Stimulated activated CD4-positive, alpha-beta T cell treated with anti-CD3 and anti-CD28 coated beads, TNF-alpha, amount 100 ng/mL, for 48 hours (primary cell): ENCODE measurements at places on chromosomes 16 and 17.

- no peak for DNase-seq
Observed at GRCh38 chr17:55318715-55319487, 54.1 kb downstream of the HLF start.

- DNase-seq = no peak
Observed at GRCh38 chr16:799111-799947, 1.2 kb downstream of the GNG13 start.

DNA sequence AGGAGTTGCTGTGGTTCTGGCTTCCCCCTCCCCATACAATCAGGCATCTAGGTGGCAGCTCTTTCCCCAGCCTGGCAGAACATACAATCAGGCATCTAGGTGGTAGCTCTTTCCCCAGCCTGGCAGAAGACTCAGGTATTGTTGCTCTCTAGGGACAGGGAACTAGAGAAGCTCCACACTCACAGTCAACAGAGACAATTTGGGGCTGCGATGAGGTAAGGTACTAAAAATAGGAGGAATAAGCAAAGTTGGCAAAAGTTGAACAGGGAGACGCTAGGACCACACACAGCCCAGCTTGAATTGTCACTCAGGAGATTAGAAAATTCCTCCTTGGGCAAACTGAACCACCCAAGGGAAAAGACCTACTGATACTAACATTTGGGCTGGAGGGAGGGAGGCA is 315.5 kb upstream of the CDH5 start:
- no peak for DNase-seq

DNA sequence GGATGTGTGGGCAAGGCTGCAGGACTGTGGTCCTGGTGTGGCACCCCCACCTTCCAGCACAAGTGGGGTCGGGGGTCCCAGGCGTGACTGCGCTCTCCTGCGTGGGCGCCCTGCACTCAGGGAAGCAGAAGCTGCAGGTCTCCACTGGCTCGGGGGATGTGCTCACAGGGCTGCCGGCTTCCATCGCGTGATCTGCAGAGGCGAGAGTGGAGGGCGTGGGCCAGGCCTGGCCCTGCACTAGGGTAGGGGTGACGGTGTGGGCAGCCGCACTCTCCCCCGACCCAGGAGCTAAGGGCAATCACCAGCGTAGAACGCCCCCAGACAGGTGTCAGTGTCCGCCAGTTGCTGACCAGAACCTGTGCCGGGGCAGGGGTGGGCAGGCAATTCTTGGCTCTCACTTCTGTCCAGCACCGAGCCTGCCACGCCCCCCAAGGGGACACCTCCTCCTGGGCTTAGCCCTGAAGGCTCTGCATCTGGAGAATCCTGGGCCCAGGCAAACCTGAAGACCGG is 32.3 kb downstream of the TNFRSF13B start:
- DNase-seq = no peak

DNA sequence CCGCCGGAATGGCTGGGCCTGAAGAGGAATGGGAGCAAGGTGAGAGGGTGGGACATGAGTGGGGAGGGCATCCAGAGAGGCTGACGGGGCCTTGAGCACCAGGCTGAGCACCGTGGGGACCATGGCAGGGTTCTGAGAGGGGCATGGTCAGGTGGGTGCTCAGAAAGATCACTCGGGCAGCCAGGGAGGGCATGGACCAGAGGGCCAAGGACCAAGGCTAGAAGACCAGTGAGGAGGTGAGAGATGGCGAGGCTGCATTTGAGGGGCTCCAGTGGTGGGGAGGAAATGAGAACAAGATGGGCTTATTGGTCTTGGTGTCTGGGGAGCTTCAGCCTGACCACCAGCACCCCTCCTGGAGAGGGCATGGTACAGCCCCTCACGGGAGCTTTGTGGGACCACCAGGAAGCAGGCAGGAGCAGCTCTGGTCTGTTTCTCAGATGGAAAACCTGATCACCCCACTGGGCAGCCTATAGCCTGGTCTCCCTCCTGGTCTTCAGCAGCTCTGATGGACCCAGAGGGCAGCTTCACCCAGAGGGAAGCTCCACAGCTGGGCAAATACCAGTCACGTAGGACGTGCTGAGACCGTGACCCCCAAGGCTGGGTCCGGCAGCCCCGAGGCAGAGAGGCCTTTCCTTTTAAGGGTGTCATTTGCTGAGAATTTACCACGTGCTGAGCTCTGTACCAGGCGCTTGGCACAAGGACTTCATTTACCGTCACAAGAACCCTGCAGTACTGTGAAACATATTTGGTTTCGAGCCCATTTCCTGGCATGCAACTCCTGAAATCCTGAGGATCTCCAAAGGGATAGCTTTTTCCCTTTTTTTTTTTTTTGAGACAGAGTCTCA is 11.4 kb upstream of the NCBP3 start:
- no peak for DNase-seq

DNA sequence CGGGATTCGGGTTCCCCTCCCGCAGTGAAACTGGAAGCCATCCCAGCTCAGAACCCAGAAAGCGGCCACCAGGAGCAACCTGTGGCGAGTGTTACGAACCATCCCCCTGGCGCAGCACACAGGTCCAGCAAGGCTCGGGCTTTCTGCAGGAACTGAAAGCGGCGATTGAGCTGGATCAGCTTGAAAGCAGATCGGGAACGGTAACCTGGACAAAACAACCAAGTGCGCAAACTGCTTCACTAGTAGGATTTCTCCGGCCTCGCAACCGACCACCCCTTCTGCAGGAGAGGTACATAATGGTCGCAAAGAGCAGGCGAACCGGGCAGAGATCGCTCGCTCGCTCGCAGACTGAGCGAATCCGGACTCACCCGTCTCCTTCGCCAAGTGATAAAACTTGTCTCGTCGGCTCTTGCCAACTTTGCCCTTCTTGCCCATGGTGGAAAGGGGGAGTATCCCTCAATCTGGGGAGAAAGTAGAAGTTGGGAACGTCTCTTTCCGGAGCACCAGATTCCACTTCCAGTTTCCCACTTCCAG is 696 bp upstream of the PSMC5 start:
- DNase-seq = no peak

DNA sequence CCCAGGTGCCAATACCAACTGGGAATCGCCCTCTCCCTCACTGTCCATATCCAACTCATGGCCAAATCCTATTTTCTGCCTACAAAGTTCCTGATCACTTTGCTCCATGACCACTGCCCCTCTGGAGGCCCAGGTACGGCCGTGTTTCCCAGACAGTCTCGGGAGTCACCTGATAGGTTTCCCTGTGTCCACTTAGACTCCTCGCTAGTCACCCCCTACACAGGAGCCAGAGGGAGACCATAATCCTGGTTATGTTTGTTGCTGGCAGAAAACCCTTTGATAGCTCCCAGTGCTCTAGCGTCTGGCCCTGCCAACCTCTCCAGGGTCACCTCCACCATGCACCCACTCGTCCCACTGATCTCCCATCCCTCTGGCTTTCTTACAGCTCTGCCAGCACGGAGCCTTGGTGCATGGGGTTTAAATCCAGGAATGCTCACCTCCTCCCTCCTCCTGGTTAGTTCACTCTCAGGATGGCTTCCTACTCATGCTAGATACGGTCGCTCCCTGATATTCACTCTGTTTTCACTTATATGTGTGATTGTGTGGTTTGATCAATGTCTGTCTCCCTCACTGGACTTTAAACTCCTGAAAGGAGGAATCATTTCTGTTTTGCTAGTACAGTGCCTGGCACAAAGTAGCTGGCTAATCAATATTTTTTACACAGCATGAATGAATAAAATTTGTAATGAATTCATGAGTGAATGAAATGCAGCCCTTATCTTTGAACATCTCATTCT is 7.5 kb upstream of the CALB2 start:
- no peak for DNase-seq

DNA sequence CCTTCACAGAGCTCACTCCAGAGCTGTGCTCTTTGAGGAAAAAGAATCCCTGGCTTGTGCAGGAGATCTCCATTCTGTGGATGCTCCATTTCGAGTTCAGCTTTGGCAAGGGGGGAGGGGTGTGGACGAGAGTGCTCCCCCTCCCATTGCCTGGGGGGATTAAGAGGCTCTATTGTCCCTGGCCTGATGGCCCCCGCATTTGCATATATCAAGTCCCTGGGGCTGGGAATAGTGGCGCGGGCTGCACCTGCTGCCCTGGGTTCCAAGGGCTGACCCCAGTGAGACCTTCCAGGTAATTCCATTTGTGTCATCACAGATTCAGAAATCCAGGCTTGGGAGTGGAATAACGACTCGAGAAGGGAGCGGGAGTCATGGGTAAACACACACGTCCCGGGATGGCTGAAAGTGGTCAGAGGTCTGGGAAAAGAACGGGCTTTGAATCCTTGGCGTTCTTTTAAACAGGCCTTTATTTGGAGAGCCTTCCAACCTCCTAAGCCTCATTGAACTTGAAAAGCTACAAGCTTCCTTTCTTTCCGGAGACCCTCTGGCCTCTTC is 479.3 kb downstream of the HS3ST3B1 start:
- no peak for DNase-seq

DNA sequence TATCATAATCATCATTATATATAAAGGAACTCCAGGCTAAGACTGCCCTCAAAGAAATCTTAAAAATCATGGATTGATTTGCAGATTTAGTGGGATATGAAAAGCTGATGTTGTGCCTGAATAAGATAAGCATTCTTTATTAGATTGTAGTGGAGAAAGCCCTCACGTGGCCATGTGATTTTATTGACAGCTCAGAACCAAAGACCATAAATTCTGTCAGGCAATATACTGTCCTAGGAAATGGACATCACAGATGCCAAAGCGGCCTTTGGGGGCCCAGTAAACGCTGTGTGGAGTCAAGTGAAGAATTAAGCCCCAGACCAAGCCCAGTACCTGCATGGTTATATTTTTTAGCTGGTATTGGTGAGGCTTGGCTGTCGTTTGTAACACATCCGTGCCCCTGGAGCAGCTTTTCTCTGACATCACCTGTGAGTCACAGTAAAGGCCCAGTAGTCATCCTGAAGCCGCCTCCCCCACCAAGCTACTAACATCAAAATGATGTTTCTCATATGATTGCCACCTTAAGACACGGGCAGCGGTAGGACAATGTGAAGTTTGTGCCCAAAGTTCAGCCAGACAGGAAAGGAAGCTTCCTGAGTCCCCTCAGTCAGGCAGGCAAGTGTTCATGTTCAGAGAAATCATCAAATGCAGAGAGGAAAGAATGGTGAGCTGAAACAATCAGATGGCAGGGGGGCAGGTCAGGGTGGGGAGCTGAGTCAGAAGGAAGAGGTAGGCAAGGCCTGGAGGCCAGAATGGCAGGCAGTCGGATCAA is 209.4 kb downstream of the IRX3 start:
- no peak for DNase-seq

DNA sequence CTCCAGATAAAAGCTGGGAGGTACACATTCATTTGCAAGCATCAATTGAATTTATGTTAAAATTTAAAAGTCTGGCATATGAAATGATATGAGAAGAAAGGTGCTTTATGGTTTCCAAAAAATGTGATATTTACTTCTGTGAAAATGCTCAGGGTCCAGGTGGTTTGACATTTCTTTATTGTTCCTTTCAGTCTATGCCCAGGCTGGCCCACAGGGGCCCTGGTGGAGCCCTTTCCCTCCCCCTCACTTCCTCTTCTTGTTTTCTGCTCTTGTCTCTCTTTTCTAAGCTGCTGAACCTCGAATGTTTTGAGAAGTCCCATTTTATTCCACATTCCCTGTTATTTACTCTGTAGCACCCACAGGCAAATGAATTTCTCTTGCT is 127.8 kb downstream of the HS3ST3B1 start:
- no peak for DNase-seq

DNA sequence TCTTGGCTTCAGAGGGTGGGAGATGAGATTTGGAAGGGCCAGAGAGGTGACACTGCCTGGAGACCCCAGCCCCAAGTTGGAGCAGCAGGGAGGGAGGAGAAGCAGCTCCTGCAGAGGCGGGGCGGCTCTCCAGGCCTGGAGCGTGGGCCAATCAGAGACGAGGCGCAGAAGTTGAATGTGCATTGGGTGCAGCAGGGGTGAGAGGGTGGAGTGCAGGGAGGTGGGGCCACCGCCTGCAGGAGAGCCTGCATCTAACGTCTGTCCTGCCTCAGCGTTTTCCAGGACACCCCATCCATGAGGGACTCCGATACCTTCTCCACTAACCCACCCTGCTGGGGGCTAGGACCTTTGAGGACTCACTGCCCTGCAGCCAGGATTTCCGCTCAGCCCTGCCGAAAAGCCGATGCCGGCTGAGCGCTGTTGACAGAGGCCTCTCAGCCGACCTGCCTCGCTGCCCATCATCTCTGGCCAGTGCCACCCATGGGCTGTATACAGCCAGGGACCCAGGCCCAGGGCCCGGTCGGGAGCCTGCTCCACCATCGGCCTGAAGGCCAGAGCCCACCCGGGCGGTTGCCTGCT is 146.2 kb downstream of the ENGASE start:
- no peak for DNase-seq

- no peak for DNase-seq
Observed at GRCh38 chr16:839643-840408, 39.3 kb upstream of the GNG13 start.

DNA sequence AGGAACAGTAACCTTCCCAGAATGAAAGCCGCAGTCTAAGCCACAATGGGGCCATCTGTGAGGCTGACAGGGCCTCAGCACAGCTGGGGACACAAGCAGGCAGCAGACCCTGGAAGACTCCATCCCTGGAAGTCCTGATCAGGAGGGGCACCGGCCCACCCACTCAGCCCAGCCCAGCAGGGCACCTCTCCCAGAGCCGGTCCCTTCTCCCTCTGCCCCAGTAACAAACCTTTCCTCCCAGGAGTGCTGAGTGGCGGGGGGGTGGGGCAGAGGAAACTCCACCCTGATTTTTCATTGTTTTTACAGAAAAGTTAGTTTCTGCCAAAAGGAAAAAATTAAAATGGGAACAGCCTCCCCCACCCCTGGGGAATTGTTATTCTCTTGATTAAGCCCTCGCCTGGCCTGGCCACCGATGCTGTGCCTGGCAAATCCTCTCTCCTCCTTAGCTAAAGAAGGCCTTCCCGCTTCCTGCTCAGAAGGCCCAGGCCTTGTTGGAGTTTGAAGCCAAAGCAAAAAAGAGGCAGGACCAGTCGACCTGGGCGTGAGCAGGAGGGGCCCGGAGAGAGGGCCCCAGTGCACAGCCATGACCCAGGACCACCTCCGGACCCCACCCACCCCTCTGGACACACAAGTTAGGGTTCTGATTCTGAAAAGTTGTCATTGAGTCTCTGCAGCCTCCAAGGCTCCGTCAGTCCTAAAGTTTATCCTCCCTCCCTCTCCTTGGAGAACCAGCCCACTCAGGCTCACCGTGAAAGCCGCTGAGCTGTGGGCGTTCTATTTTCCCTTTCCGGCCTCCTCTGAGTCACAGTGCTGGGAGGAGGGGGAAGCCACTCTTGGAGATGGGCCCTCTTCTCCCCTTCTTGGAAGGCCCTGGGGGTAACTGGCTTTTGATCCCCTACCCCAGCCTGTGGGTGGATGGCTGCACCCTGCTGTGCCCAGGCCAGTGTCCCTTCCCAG is 128.4 kb upstream of the TNRC6C start:
- no peak for DNase-seq
